BJ (cell line): ENCODE measurements at places on chromosomes 2 and 18.

- no peak for DNase-seq
Measured at GRCh38 chr2:204453730-204454167, 91.5 kb upstream of the PARD3B start.

DNA sequence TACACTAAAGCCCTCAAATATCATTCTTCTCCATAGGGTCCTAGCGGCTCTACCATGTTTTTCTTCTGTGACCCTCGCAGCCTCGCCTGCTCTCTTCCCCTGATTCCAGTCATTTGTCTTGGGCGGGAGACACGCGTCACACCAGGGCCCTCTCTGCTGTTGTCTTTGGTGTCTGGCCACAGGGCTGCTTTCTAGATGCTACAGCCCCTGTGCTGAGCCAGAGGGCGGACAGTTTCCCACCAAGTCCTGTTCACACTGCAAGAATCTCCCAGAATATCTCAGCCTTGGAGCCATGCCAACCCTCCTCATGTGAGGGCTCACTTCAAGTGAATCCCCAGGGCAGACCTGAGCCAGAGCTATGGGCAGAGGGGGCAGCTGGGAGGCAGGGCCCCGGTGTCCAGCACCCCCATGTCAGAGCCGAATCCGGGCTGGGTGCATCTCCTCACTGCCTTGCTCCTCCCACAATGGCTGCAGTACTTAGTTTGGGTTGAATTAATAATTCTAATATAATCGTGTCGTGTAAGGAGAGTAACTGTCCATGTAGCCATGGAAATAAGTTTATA lies 42.1 kb downstream of the DIPK1C start:
- DNase-seq: no peak

DNA sequence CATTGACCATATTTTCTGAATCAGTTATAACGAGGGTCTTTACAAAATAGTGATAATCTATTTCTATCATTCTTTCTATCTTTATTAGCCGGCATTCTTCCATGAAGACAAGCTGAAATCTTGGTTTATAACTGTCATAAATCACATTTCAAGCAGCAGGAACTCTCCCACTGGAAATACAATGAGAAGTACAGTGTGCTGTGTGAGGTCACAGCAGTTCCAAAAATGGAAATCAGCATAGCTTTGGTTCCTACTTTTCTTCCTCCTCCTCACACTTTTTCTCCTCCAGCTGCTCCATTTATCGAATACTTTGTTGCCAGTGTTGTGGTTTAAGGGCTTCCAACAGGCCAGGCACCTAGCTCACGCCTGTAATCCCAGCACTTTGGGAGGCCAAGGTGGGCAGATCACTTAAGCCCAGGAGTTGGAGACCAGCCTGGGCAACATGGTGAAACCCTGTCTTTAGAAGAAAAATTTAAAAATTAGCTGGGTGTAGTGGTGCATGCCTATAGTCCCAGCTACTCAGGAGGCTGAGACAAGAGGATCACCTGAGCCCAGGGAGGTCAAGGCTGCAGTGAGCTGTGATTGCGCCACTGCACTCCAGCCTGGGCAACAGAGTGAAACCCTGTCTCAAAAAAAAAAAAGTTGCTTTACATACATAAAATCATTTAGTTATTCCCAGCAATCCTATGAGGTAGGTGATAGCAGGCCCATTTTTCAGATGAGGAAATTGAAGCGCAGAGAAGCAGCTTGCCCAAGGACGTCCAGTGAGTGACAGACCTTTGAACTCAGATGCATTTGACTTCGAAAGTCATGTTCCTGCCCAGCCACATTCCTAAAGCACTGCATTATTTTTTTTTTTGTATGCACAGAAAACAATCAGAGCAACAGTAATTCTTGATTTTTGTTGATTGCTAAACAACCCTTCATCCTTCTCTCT lies 34.0 kb upstream of the GPR55 start:
- DNase-seq: no peak

DNA sequence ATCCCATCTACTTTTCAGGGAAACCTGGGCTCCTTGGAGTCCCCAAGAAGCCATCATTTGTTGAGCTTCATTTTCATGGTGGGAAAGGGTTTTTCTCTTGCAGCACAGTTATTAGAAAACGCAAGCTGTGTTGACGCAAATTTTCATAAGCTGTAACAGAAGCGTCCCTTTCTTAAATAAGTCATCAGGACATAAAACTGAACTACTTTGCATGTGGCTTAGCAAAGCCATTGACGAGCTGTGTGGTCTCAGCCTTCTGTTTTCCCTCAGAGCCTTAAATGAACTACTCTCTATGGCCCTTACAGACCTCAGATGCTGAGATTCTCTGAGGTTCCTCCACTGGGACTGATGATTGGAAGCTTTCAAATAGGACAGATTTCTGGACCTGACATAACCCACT lies 85.1 kb downstream of the ARL4C start:
- DNase-seq: no peak

DNA sequence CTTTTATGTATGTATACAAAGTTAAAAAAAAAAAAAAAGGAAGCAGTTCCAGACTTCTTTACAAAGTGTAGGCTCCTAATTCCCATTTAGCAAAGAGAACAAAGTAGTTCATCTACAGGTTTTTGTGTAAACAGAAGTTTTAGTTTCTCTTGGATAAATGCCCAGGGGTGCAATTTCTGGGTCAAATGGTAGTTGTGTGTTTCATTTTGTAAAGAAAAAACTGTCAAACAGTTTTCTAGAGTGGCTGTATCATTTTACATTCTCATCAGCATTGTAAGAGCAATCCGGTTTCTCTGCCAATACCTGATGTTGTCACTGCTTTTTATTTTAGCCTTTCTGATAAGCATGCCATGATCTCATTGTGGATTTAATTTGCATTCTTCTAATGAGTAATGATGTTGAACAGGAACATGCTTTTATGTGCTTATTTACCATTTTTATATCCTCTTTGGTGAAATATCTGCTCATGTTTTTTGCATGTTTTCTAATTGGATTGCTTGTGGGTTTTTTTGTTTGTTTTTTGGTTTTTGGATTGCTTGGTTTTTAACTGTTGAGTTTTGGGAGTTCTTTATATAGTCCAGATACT lies 16.6 kb upstream of the PSME4 start:
- DNase-seq: no peak

DNA sequence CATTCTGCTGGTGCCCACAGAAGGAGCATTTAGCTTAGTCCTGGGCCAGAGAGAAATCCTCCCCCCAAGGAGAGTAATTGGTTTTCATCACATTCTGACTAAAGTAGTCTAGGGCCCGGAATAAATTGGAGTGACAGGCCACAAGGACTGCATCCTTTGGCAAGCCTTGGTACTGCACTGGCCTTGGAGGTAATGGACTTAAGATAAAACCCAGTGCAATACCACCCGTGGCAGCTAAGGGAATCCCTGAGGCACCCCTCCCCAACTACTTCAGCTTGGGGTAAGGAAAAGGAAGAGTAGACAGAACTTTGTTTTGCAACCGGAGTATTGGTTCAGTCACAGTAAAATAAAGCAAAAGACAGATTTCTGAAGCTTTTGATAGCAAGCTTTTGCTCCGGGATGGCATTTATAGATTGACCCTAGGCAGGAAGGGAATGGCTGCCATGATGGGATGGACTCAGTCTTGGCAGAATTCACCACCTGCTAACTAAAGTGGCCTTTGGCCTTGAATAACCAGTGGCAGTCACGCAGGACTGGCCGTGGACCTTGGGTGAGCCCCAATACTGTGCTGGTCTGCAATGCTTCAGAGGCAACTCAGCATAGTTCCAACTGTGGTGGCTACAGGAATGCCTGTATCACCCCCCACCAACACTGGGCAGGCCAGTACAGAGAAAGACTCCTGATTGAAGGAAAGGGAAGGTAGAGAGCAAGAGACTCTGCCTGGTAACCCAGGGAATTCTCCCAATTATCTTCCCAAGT lies 14.1 kb downstream of the ORC4 start:
- DNase-seq: no peak

GRCh38 chr2:43136876-43137275 lies 89.5 kb downstream of the ZFP36L2 start:
- DNase-seq: no peak

- DNase-seq: no peak
Measured at GRCh38 chr2:125581557-125581956, 1074.4 kb upstream of the GYPC start.

- DNase-seq: peak; percentile 39
Measured at GRCh38 chr2:178193823-178194599, at the start of gene OSBPL6. TSS of gene OSBPL6 (plus strand) at chr2:178194512. CDS start at chr2:178306185, 111,673 bp downstream.

- DNase-seq: no peak
Measured at GRCh38 chr2:241905716-241906377, 36.3 kb downstream of the RTP5 start.

- DNase-seq: no peak
Measured at GRCh38 chr2:109168086-109168485, 39.1 kb downstream of the SH3RF3 start.

DNA sequence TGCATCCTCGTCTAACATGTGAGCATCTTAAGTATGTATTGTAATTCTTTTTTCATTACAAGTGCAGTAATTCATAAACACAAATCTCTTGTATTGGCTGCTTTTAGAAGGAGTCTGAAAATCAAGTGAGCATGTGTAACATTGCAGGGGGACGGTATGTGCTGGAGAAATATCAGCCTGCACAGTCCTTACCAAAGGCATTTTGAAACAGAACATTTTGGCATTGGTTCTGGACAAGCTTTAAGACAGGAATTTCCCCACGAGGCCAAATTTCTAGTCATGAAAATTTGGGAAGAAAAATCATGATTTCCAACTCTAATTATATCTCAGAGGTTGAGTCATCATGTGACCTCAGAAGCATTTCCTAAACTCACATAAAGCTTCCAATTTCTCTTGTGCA lies 24.7 kb upstream of the NRP2 start:
- DNase-seq: peak; percentile 74

GRCh38 chr2:36780231-36780839 lies 83.8 kb downstream of the VIT start:
- DNase-seq: peak; percentile 35

GRCh38 chr2:71417300-71418202 lies 35.8 kb upstream of the DYSF start:
- DNase-seq: no peak

DNA sequence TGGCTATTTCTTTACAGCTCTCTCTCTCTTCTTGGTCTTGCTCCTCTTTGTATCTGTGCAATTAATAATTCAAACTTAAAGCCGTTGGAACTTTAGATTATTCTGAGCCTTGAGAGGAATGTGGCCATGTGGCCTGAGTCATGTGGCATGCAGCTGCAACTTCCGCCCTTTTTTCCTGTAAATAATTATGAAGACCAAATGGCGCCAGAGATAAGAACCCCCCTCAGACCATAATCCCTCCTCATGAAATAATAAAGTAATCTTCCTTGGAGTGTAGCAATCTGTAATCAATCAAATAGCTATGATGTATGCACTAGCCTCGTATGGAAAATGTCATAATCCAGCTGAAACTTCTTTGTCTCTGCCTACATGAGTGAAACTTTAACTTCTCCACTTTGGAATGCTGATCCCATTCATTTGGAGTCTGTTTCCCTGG lies 13.5 kb upstream of the TWSG1 start:
- no peak for DNase-seq

- peak; percentile 28 for DNase-seq
Measured at GRCh38 chr2:66929632-66930338, 467.3 kb upstream of the ETAA1 start.

DNA sequence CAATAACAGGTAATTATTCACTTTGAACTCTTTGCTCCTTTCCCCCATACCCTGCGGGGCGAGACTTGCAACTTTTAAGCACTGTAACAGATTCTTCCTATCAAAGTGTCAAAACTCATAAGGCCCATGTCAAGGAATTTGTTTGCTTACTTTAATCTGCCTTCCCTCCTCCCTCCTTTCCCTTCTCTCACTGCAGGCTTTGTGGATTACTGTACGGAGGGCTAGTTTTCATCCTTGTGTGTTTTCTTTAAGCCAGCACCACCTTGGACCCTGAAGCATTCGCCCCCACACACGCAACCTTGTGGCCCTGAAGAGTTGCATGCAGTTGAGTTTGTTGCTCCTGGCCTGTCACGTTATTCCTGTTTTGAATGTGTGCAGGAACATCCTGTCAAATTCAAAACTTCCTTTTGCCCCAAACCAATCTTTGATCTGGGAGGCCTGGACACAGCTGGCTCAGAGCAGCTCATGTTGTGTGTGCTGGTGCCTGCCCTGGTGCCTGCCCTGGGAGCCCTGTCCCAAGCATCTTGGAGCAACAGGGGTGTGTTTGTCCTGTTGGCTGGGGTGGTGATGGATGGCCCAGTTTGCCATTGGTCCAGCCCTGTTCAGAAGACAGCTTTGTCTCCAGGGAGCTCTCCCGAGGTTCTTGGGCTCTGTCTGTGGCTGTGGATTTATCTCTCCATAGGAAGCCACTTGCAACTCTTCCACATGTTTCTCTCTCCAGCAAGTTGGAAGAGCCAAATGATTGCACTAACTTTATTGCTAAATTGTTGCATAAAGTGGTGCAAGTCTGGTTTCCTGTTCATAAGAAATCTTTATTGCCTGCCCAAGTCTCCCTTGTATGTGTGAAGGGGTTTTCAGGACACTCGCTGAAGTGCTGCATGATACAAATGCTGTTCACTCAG lies 199.6 kb downstream of the VAPA start:
- no peak for DNase-seq

DNA sequence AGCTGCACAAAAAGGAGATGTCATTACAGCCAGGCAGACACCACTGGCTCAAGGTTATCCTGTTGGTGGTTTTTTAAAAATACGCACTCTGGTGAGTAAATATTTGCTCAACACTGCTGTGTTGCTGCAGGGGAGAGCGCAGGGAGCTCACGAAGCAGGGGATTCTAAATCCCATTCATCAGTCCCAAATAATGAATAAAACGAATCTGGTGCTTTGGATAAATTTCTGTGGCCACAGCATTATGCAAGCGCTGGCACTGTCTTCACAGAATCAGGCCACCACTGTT lies 256.2 kb downstream of the HDAC4 start:
- no peak for DNase-seq

GRCh38 chr2:68244456-68244855 lies 7.9 kb downstream of the PPP3R1 start:
- DNase-seq: no peak

- DNase-seq: no peak
Measured at GRCh38 chr2:197011801-197012641, 85.5 kb upstream of the PGAP1 start.

DNA sequence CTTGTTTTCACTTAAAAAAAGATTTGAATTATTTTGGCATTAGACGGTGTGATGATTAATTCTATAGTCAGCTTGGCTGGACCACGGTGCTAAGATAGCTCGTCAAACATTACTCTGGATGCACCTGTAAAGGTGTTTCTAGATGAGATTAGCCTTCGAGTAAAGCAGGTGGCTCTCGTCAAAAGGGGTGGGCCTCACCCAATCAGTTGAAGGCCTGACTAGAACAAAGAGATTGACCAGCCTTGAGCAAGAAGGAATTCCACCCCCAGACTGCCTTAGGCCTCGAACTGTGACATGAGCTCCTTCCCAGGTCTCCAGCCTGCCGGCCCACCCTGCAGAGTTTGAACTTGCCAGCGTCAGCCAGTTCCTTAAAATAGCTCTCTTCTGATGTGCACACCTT lies 73.4 kb downstream of the TWIST2 start:
- DNase-seq: no peak

DNA sequence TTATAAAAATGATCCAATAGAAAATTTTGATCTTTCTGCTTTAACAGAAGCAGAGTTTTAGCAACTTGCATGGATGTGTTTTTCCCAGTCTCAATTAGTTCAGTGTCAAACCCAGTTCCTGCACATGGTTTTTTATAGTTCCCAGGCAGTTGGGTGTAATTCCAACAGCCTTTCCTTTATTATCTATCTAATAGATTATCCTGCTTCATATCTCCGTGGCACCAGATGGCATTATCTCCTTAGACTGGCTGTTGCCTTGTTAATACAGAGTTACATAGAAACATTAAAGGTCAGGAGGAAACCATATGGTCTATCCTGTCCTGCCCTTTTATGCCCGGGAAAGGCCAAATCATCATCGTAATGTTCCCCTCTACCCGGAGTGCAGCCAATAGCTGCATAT lies 400.9 kb upstream of the SMIM21 start:
- DNase-seq: no peak
